ENCODE measurements at places on chromosomes 6 and 20.

DNA sequence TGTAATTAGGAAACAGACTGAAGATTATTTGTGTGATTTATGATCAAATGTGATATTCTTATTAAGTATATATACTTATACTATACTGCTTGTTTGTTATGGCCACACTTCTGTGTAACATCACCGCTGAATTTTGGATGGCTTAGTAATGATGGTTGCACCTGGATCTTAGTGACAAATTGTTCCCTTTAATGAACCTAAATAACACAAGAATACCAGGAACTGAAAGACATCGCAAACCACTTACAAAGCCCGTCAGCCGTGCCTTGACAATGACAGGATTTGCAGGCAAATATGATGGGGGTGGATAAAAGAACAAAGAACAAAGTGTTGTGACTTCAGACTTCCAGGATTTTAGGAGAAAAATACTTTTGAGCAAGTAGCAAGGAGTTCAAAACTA is 67.1 kb downstream of the LAMP5 start:
- DNase-seq = no peak

DNA sequence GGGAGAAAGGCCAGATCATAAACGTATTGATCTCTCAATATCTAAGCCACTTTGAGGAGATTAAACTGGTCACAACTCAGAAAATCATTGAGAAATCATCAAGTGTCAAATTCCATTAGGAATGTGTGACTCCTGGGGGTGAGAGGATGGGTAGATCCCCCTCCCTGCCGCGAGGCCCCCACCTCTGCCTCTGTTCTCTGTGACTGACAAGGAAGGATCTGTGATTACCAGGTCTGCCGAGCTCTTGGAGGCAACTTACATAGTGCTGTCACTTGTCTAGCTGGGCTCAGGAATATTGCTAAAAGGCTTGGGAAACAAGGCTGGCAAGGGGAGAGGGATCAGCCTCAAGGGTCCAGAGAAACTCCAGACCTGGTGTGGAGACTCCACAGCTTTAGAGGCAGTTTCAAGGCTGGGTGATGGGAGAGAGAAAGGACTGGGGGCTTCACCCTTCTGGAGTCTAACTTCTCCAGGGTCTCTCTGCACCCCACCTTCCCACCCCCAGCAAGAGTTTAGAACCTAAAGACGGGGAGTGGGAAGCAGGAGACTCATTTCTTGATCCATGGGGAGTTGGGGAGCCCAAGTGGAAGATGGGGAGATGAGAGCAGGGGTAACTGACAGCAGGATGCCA is 11.6 kb upstream of the ARMC12 start:
- no peak for DNase-seq

DNA sequence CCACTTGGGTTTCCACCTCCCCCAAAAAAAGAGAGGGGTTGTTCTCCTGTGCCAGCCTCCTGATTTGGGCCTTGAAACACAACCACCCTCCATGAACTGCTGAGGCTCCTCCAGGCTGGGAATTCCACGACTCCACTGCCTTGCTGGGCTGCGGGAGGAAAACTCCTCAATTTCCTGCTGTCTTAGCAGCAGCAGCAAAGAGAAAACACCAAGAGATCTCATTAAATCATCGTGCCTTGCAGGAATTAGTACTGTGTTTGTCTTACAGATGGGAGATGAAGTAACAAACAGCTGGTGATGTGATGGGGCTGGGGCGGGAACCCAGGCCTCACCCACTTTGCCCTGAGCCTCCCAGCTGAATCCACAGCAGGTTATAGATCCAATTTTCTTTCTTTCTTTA is 29.0 kb downstream of the BPIFB1 start:
- DNase-seq = no peak

DNA sequence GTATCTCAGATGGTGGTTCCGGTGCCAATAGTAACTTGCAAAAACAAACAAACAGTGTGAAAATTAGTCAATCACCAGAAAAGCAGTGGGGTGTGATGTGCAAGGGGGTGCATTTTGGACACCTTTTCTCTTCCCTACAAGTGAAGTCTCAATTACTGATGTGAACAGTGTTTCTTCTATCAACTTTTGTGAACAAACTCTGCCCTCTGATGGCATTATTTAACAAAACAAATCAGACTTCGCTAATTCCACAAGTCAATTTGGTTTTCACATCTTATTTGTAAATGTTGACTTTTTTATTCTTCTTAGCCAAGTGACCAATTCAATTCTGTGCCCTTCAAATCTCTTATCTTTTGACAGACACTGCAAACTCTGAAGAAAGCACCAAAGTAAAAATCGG is 212.2 kb downstream of the UST start:
- no peak for DNase-seq

DNA sequence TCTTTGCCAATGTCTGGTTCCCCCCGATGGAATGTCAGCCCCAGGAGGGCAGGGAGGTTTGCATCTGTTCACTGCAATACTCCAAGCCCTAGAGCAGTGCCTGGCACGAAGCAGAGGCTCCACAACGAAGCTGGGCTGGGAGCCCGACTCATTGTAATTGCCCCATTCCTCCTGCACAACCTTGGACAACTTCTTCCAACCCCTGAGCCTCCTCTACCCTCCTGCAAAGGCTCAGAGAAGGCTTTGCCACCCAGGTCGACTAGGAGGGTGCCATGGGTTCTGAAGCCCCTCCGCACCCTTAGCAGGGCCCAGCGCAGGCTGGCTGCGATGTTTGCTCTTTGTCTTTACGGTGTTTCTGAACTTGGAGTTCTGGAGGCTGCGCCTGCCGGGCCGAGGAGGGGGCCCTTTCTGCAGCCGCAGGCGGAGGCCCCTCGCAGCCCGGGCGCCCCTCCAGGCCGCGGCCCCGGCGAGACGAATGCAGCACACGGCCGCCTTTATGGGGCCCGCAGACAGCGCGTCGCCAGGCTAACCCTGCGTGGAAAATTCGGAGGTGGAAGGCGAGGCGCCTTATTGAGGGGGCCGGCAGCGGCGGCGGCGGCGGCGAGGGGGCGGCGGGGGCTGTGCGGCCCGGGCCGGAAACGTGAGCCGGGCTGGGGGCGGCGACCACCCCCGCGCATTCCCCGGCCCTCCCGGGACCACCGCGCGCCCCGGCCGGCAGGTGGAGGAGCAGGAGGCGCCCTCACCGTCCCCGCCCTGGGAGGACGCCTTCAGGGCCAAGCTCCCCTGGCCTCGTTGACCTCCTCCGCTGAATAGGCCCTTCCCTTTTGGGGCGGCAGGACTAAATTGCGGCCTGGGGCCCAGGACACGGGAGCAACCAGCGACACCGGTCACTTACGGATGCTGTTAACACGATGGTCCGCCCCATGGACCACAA is 27.0 kb downstream of the SNAI1 start:
- DNase-seq = no peak

DNA sequence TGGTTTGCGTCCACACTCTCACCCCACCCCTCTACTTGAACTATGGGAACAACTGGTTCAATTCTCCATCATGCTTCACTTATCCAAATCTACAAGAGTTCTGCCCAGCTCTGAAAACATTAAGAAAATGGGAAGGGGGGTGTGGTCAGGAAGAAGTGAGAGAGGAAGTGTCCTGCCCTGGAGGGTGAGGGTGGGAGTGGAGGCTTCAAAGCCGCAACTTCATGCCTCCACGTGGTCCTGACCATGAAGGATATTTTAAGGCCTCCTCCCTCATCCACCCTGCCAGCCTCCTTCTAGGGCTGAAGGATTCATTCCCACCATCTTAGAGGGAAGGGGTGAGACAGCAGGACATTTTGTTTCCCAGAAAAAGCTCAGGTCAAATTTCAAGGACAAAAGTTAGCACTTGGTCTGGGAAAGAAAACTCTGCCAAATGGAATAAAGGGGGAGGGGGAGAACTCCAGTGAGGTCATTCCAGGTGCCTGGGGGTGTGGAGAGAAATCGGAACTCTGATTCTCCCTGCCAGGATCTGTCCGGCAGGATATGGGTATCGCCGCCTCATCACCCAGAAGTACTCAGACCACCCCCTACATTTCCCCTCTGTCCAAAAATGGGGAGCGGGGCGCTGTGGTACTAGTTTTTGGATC is 4.9 kb downstream of the RIMS4 start:
- no peak for DNase-seq

DNA sequence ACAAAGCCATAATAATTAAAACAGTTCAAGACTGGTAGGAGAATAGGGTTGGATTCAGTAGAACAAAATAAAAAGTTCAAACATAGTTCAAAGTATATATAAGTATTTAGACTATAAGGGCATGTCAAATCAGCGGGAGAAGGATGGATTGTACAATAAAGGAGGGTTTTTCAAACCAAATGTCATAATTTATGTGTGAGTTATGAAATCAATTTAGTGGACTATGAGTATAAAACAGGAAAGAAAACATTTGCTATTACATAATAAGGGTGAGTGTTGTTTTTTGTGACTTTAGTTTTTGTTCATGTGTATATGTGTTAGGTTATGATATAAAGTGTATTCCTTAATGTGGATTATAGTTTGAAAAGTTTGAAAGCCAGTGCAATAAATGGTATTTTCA is 10.6 kb downstream of the ORC3 start:
- DNase-seq = no peak

DNA sequence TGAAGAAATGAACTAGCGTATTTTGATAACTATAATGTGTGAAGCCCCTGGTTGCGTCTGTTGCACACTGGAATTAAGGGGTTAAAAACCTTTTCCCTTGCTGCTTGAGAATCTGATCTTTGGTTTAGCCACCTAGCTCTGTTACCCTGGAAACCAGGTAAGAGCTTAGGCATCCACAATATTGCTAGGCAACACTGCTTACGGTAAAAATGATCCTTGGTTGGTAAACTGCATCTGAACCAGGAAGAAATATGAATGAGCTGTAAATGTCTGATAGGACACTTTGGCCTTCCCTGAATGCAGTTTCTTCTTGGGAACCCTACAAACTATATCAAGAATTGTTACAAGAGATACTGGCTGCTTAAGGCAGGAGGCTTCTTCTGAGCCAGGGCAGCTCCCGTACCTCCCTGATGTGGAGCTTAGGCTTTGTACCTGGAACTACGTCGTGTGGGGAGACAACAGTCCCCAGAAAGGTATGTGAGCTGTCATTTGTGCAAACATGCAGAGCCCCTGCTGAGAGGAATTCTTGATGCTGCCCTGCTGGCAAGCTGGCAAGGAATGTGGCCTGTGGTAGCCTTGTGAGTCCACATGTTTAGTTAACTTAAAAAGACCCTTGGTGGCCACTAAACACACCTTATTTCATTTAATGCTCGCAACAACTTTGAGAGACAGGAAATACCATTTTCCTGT is 18.4 kb downstream of the UBE3D start:
- no peak for DNase-seq

- no peak for DNase-seq
Observed at GRCh38 chr20:17856024-17856564, 112.5 kb downstream of the SNX5 start.

GRCh38 chr20:57426271-57426689 is 35.1 kb downstream of the RBM38 start:
- no peak for DNase-seq

GRCh38 chr6:157537556-157537955 is 156.6 kb downstream of the ZDHHC14 start:
- DNase-seq = no peak

DNA sequence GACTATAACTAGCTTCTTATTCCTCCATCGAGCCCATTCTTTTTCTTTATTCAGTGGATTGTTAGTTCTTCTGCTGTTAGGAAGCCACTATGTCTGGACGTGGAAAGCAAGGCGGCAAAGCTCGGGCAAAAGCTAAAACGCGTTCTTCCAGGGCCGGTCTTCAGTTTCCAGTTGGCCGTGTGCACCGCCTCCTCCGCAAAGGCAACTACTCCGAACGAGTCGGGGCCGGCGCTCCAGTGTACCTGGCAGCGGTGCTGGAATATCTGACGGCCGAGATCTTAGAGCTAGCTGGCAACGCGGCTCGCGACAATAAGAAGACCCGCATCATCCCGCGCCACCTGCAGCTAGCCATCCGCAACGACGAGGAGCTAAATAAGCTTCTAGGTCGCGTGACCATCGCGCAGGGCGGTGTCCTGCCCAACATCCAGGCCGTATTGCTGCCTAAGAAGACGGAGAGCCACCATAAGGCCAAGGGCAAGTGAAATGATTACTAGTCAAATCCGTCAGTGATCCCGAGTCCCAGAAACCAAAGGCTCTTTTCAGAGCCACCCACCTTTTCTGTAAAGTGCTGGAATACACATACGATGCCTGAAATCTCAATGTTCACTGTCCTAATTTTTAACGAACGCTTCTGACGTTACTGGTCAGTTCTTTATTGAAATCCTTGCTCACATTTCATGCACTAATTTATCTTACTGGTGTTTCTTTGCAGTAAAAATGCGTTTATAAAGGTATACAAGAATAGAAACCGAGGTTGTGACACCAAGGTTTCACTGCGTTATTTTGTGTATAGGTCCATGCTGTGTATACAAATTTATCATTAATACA is 129.9 kb downstream of the HFE start:
- no peak for DNase-seq

DNA sequence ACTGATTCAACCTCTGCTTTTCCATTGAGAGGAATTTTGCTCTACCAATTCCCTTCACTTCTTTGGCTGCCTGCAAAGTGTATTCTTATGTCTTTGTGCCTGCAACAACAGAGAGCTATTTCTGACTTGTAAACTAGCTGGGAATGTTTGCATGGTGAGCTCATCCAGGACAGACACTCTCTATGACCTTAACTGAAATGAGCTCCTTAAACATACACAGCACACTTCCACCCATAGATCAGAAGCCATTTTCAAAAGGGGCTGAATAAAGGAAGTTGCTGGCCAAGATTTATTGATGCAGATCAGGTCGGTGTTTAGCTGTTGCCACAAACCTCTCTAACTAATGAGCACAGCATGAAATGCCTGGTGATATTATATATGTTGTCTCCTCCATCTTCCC is 377.7 kb downstream of the BTBD9 start:
- DNase-seq = no peak

DNA sequence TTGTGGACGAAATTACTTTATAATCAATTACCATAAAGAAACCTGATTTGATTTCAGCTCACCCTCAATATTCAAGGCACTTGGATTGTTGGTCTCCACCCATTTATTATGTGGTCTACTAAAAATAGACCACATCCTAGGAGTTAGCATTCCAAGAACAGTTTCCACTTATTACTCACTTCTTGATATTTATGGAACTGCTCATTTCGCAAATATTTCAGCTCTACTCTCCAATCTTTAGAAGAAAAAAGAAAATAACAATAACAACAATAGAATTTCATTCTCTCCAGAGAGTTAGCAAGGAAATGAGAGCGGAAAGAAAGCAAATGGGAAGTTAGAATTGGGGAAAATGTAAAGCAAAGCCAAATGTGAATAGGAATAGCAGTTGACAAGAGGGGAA is 26.2 kb upstream of the HDAC2 start:
- no peak for DNase-seq

DNA sequence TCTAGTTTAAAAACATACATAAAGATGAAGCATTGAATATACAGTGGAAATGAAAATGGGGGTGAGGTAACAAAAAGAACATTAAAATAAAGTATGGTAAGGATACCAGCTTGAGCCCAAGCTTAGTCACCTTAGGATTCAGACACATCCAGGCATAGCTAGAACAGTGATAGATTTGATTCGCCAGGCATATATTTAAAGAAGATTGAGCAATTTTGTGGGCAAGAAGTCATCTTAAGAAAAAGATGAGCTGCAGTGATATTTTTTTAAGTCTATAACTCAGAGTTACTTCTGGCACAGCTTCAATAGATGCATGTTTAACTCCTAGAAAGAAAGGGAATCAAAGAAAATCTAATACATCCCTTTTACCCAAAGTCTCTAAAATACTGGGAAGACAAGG is 97.9 kb downstream of the BMP5 start:
- DNase-seq = no peak

All from stimulated activated CD4-positive, alpha-beta T cell treated with anti-CD3 and anti-CD28 coated beads, Interleukin-1b, Interleukin-23, amount 100 ng/mL, for 1 hour (primary cell).